ENCODE measurements at places on chromosomes 7 and 10.

- no peak for DNase-seq
These were observed 1.8 kb downstream of the SEPTIN7 start for GRCh38 chr7:35802649-35803048.

GRCh38 chr7:43735802-43736603 is 6.7 kb upstream of the COA1 start:
- DNase-seq: no peak

DNA sequence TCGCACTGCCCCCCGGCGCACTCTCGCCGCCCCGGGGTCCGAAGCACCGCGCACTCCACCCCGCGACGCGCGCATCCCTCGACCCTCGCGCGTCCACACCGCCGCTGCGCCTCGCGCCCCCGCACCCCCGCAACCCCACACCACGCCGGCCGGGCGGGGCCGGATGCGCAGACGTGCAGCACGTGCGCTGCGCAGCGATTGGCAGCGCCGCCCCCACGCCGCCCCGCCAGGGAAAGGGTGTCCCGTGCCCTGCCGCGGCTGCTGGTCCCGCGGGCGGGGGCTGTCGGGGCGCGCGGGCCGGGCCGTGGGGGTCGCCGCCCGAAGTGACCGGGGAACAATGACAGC is 53.7 kb upstream of the KDM7A start:
- no peak for DNase-seq

DNA sequence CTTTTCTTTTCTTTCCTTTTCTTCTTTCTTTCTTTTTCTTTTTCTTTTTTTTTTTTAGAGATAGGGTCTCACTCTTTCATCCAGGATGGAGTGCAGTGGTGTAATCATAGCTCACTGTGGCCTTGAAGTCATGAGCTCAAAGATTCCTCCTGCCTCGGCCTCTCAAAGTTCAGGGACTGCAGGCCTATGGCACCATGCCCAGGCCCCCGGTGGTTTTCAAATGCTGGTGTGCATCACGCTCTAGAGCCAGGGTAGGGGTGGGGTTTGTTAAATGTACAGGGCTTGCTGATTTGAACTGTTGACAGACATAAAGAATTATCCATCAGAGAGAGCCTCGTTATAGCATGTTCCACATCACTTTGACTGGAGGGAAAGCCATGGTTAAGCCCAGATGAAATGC is 5.8 kb downstream of the MINDY4 start:
- no peak for DNase-seq

GRCh38 chr7:103870664-103871063 is 118.8 kb downstream of the RELN start:
- no peak for DNase-seq

DNA sequence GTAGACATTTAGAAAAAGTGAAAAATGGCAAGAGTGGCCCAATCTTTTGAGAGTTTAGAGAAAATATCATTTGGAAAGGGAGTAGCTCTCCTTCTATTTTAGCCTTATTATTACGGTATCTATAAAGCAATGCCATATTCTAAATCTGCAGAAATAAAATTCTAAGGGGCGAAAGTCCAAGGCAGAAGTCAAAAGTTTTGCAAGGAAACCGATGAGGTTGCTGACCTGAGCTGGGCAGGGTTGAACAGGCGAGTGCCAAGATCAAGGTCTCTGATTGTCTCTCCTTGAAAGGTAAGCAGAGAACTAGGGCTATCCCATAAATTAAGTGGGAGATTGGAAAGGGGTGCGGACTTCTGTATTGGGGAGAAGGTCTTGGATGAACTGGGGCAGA is 11.7 kb downstream of the TRIM56 start:
- DNase-seq: no peak

GRCh38 chr7:94634502-94634901 is 21.4 kb downstream of the SGCE start:
- DNase-seq: no peak

- DNase-seq: no peak
These were observed 83.2 kb downstream of the FOXL3 start for GRCh38 chr7:372932-373791.

DNA sequence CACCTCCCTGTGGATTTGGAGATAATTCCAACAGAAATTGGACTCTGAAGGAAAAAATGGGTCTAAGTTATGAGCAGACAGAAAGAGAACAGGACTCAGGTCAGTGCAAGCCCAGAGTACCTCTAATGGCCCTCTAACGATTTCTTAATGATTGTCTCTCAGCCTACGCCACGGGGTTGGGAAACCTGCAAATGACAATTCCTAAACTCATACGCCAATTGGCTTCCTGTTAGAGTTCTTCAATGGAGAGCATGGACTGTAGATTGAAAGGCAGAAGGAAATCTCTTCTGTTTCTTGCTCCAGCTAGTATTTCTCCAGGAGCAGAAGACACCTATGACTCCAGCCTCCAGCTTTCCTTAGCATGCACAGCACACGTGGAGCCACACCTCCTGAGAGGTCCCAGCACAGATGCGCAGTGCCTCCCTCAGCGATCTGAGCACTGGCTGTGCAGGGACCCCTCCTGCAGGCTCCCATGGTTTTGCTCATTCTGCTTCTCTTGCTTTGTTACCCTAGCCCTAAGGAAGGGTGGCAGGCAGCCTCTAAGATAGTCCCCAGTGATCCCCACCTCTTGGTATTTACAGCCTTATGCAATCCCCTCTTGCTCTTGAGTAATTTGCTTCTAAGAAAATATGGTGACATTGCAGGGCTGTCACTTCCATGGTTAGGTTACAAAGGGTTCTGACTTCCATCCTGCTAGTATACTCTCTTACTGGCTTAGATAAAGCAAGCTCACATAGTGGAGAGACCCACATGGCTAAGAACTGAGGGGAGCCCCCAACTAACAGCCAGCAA is 30.1 kb downstream of the DENND11 start:
- no peak for DNase-seq

DNA sequence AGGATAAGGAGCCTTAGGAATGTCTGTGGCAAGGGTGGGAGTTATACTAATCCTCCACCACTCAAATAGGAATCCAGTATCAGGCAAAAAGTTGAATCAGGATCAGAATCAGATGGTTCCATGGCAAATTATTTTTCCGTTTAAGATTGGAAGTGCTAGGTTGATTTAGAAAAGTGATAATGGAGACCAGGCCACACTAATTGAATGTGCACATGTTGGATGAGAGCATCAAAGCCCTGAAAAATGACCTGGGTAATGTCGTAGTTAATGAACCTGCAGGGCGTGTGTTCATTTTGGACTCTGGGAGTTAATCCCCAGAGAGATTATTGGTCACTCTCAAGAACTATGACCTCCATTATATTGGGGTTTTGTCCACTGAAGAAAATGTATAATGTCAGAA is 53.3 kb upstream of the UBN2 start:
- DNase-seq: no peak

DNA sequence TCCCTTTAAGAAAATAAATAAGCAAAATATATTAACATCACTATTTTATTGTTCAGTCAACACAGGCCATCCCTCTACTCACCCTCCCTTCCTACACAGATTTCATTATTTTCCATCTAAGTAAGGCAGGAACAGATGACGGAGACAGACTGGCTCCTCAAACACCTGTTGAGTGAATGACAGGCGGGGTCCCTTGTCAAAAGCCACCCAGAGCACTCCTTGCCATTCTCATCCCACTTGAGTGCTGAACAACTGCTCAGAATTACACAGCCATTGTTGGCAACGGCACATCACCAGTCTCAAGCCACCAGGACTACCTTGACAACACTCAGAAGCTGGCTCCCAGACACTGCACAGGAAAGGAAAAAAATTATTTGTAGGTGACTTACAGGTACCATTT is 3.3 kb downstream of the GRB10 start:
- DNase-seq: no peak

Data from right renal cortex interstitium (tissue), 3 donors.